Substantia nigra (tissue), 51 donors: ENCODE measurements at places on chromosomes 1 and 21.

DNA sequence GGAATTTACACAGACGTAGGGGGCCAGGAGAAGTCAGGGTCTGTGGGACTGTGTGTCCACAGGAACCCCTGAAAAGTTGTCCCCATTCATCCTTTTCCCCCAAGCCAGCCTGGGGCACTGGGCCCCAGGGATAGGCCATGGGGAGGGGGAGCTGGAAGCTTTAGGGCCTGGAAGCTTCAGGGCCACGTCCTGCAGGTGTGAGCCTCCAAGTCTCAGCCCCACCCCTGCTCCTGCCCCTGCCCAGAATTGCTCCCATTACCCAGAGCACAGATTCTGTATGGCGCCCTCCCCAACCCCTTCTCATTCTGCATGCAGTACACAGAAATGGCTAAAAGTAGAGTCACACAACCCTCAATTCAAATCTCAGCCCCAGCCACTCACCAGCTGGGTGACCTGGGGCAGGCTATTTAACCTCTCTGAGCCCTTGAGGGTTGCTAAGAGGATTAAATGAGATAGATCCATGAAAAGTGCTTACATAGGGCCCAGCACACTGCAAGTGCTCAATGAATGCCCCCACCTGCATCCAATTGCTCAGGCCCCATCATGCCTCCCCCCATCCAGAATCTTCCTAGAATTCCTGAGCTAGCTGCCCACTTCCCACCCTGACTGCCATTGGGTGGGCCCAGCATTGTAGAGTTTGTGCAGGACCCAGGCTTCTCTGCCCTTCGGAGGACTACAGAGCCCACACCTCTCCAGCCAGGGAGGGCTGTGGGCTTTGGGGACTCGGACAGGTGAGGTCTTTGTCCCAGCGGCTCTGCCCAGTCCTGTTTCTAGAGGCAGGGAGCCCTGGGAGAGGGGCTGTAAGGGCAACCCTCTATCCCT, 6.5 kb downstream of the RAP1GAP start:
- DNase-seq, result no peak

GRCh38 chr1:203636291-203636690, 9.7 kb downstream of the ATP2B4 start:
- DNase-seq, result no peak

DNA sequence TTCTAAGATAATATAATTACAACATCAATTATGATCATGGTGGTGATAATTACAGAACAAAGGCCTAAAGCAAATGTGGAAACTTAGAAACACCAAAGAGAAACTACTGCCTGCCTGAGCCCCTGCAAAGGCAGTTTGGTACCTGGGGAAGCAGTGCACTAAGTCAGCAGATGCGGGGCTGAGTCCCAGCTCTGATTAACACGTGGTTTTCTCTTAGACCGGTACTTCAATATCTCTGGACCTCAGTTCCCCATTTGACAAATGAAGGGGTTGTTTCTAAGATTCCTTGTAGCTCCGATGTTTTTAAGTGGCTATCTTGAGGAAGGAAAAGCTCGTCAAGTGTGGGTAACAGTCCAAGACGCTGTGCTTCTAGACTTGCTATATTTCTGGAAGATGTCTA, 16.7 kb upstream of the PLEKHA6 start:
- no peak for DNase-seq

DNA sequence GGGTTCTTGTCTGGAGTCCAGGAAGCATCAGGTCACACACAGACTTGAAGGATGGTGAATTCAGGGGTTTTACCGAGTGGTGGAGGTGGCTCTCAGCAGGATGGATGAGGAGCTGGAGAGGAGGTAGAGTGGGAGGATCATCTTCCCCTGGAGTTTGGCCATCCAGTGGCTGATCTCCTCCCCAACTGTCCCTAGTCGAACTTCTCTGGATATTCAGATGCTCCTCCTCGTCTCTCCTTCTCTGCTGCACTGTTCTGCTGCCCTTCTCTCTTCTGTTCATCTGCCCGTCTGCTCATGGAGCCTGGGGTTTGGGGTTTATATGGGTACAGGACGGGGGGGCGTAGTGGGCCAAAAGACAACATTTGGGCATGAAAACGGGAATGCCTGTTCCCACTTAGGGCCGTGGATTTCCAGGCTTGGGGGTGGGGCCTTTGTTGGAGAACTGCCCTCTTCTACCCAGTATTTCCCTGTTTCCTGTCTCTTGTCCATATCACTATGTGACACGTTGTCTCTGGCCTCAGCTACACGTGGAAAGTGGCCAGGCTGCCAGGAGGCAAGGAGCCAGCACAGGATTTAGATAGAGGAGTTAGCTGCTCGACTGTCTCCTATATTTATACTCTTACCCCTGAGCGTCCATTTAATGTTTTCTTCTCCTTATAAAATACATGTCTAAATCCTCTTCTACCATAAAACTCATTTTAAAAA, 76.7 kb downstream of the SIPA1L2 start:
- no peak for DNase-seq

DNA sequence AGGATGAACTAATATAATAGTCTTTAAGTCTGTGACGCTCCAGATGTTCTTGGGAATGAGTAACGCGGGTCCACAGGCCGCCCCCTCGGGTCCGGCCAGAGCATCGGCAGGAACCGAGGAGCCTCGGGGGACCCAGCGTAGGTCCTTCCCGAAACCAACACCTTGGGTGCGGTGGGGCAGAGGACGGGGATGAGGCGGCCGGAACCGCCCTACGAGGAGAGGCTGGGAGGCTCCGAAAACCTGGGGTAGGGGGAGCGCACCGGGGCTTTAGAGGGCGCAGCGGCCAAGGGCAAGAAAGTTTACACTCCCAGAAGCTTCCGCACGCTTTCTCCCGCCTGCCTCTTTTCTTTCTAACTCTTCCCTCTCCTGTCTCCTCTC, 7.1 kb downstream of the DMRTA2 start:
- no peak for DNase-seq

GRCh38 chr21:41188486-41189149, 20.7 kb downstream of the BACE2 start:
- DNase-seq, result no peak

DNA sequence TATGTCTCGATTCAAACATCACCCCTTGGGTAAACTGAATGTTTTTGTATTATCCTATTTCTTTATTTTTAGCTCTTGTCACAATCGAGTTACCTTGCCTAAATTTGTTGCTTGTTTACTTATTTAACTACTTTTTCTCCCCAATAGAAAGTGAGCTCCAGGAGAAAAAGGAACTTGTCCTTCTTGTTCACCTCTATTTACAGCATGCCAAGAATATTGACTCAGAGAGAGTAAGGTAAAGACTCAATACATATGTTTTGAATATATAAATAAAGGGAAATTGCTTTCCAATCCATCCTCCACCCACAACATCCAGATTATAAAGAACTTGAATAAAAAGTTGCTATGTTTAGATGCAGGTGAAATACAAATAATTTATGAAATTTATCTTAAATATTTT, 107.3 kb upstream of the PDC start:
- DNase-seq, result no peak

GRCh38 chr1:113813218-113813617, 942 bp upstream of the RSBN1 start:
- DNase-seq, result no peak

DNA sequence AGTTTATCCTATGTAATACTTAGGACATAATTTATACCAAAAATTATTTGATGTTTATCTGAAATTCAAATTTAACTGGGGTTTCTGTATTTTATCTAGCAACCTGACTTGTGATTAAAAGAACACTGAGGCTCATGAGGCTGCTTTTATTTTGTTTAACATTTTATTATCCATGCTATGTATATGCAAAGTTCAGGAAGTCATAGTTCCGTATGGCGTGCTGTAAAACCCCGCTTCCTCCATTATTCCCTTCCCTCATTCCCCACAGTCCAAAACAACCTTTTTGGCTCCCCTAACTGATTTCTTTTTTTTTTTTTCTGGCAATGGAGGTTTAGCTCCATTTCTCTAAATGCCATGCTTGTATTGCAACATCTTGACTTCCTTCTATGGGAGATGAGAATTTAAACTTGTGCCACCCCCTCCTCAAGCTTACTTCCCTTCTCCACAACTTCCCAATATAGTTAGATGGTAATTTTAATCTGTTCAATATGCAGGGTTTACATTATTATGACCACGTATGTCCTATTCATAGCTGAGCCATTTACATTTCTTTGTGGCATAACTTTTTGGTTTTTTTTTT, 138.0 kb upstream of the DNAH14 start:
- DNase-seq, result no peak

GRCh38 chr1:32984455-32985171, 20.0 kb upstream of the RNF19B start:
- no peak for DNase-seq

DNA sequence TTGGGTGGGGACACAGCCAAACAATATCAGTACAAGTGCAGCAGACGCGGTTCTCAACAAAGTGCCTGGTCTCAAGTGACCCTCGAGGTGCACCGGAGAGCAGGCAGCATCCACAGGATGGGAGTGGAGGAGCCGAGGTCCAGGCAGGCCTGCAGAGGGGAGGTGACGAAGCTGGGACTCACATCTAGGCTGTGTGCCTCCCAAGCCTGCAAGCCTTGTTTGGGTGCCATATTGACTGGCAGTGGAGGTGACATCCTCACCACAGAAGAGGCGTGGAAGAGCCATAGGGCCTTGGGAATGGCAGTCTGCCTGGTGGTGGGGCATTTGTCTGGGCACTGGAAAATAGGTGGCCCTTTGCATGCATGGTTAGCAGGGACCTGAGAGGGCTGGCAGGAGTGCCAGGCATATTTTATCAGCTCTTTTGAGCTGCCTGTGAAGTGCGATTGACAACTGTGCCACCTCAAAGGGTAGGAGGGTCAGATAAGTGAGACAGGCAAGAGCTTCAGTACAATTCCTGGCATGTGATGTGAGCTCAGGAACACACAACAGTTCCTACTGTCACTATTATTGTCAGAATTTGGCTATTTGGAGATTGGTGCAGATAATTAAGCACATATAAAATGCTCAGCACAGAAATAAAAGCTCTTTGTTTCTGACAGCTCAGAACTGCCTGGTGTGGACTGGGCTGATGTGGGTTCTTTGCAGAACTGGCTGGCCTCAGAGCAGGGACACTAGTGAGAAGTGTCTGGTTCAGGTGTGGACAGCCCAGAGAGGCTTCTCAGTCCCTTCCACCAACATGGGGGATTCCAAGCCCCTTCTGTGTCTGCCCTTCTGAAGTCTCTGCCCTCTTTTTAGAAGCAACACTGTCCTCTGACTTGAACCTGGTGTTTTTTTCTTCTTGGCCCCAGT, 347.6 kb upstream of the AJAP1 start:
- DNase-seq, result no peak

- DNase-seq, result no peak
Measured at GRCh38 chr1:58861506-58861905, 77.7 kb upstream of the JUN start.

- no peak for DNase-seq
Measured at GRCh38 chr1:219782311-219782710, 146.0 kb downstream of the SLC30A10 start.

GRCh38 chr1:224359207-224359606, 2.5 kb downstream of the CNIH4 start:
- DNase-seq, result no peak

DNA sequence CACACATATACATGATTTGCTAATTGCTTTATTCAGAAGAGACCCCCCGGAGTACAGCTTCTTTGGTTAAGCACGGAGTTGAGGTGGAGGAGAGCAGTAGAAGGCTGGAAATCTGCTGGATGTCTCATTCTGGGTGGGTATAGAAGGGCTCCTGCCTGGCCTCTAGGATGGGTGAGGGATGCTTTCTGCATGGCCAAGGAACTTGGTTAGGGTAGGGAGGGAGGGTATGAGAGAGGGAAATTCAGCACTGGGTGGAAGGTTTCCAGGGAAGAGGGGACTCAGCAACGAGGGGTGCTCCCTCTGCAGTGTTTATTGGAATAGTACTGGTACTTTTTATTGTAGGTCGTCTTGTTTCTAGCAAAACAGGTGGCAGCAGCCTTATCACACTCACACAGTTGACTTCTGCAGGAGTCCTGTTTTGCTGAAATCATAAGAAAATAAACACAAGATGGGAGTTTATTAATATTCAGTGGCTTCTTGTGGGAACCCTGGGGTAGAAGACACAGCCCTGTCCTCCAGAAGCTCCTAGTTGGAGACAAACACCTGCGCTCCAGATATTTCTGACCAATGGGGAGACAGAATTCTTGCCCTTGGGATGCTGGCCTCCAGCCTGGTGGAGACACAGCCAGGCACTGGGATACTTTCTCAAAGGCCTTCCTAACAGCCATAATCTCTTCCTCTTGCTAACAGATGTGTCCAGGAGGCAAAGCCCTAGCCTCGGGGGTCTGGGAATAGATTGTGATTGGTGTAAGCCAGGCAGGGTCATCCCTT, 3.8 kb downstream of the PLA2G2A start:
- no peak for DNase-seq

- no peak for DNase-seq
Measured at GRCh38 chr1:116877141-116877818, 32.4 kb upstream of the PTGFRN start.

GRCh38 chr1:206022766-206023165, 929 bp downstream of the CTSE start:
- DNase-seq, result no peak

DNA sequence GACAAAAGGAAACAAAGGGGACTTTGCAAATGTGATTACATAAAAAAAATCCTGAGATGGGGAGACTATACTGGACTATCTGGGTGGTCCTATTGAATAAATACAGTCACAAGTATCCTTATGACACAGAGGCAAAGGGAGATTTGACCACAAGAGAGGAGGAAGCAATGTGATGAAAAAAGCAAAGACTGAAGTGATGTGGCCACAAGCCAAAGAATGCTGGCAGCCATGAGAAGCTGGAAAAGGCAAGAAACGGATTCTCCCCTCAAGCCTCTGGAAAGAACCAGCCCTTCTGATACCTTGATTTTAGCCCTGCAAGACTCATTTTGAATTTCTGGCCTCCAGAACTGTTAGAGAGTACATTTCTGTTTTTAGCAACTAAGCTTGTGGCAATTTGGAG, 36.4 kb downstream of the OLFML2B start:
- DNase-seq, result no peak

DNA sequence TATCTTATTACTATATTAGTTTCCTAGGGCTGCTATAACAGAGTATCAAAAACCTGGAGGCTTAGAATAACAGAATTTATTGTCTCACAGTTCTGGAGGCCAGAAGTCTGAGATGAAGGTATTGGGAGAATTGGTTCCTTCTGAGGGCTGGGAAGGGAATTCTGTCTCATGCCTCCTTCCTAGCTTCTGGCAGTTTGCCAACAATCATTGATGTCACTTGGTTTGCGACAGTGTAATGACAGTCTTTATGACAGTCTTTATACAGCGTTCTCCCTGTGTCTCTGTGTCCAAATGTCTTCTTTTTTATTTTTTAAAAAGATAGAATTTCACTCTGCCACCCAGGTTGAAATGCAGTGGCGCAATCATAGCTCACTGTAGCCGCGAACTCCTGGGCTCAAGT, 15.8 kb upstream of the CENPF start:
- no peak for DNase-seq

GRCh38 chr1:193952778-193953374, 766.5 kb upstream of the B3GALT2 start:
- DNase-seq, result no peak

DNA sequence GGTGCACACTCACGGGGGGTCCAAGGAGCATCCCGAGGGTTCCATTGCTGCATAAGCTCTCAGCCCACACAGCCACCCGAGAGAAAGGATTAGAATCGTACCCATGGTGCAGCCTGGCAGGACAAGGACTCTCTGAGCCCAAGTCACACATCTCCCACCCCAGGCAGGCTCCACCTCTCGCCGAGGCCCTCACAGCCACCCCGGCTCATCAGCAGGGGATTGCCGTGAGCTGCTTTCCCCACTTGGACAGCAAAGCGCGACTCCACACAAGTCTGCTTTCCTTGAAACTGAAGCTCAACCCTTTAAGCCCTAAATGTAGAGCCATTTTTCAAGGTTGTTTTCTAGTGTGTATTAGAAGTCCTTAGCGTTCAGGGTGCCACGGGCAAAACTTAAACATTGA, 306.4 kb upstream of the VAMP3 start:
- no peak for DNase-seq

- DNase-seq, result no peak
Measured at GRCh38 chr1:199313444-199313843, 674.6 kb downstream of the PTPRC start.
